Activated CD8-positive, alpha-beta memory T cell treated with anti-CD3 and anti-CD28 coated beads for 1 hour (primary cell): ENCODE measurements at places on chromosomes 7 and 10.

DNA sequence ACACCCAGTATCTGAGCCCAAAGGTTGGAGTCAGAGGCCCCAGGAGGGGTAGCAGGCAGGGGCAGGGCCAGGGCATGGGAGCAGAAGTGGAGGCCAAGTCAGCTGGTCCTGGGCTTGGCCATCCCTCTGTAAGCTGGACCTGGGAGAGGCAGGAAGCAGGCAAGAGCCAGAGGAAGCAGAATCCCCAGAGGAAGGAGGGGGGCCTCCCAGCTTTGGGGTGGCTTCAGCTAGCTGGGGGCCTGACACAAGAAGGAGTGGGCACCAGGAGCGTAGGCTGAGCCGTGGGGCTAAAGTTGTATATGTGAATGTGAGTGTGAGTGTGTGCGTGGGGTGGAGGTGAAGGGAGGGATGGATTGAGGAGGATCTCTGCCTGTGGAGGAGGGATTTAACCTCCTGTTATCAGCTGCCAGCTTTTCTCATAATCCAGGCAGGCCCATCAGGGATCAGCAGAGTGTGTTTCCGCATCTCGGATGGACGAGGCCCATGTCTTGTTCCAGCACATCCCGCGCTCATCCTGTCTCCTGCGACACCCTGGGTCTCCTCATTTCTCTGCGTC lies 54.0 kb downstream of the NEURL1 start:
- no peak for DNase-seq

DNA sequence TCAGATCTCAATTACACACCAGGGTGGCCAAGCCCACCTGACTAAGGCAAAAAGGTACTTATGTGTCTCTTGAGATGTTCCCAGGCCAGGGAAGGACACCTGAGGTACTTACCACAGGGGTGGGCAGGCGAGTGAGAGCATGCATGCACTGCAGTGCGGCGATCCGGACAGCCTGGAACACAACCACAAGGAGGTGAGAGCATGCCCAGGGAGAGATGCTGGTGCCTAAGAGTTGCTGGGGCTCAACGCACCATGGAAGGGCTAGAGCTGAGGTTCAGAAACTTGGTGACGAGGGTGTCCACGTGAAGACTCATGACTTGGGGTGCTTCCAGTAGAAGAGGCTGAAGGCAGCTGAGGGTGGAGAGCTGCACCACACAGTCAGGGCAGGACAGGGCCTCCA lies 13.1 kb downstream of the ZDHHC16 start:
- DNase-seq = no peak

- no peak for DNase-seq
Observed at GRCh38 chr7:92631067-92631849, 41.1 kb upstream of the FAM133B start.

- no peak for DNase-seq
Observed at GRCh38 chr10:4283846-4284610, 499.0 kb upstream of the KLF6 start.

DNA sequence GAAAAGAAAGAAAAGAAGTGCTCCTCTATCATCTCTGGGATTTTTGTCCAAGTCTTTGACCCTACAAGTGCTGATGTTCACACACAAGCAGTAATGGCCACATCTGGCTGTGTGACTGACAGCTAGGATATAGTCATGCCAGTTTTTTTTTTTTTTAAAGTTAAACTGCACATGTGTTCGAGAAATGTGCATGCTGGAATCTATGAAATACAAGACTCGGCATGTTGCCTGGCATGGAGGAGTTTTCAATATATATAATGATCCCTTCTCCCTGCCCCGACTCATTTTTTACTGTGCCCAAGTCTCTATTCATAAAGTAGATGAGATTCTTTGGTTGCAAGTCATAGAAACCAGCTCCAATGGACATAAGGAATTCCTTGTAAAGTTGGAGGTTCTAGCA lies 60.4 kb upstream of the FGFR2 start:
- no peak for DNase-seq

DNA sequence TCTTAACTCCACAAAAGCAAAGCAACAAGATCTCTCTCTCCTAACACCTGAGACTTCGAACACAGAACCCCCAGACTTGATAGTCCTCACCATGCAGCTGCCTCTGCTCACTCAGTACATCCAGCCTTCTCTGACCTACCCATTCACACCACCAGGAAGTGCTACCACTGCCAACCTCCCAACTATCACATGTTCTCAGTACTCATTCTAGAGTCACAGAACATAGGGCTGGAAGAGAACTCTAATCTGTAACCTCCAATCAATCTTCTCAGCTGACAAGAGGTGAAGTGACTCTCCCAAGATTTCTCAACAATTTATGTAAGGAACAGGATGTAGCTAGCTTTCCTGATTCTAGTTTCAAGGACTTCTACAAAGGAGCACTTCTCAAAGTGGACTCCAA lies 3.8 kb downstream of the NUDCD3 start:
- DNase-seq = no peak

GRCh38 chr7:4479367-4480039 lies 202.6 kb upstream of the FOXK1 start:
- DNase-seq = no peak

- DNase-seq = no peak
Observed at GRCh38 chr7:115924411-115924810, 106.2 kb downstream of the TFEC start.

GRCh38 chr7:105990727-105991453 lies 27.8 kb downstream of the CDHR3 start:
- no peak for DNase-seq

DNA sequence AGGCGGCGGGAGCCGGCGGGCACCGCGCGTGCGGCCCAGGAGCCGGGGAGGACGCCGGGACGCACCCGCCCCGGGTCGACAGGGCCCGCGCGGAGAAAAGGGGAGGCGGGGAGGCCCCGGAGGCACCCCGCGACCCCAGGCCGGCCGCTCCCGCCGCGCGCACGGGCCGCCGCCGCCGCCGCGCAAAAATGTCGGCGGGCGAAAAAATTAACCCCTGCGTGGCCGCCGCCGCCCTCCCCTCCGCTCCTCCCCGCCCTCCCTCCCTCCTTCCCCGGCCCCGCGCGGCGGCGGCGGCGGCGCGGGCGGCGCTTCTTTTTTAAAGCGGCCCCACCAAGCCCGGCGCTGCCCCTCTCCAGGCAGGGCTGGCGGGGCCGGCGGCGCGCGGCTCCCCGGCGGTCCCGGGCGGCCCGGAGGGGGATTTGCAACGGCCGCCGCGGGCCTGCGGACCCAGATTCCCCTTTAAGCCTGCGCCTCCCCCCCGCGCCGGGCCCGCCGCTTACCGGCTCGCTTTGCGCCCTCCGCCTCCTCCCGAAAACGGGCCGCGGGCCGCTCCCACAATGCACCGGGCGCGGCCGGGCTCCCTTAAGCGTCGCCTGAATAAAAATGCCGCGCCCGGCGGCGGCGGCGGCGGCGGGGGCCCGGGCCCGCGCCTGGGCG lies 465 bp downstream of the SEPHS1 start:
- DNase-seq = peak; percentile 27

- DNase-seq = no peak
Observed at GRCh38 chr10:126895214-126895781, 9.9 kb upstream of the DOCK1 start.

- DNase-seq = no peak
Observed at GRCh38 chr10:14801723-14802122, 27.0 kb upstream of the FAM107B start.

DNA sequence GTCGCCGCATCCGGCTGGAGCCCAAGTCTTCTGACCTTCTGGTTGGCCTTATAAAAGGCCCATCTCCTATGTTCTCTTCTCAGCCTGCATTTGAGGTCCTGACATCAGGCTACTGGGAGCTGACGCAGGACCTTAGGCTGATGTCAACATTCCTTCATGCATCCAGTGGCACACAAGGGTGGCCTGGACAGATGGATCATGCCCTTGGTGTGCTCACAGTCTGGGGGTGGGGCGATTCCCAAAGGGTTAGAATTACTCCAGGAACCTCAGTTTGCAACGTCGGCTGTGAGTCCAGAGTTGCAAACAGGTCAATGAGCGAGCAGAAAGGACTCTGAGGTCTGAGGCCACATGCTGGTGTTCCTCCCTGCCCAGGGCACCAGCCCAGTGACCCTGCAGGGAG lies 8.2 kb upstream of the CLIP2 start:
- no peak for DNase-seq

GRCh38 chr10:24115403-24115802 lies 93.5 kb upstream of the KIAA1217 start:
- DNase-seq = no peak

GRCh38 chr10:98076086-98076485 lies 45.7 kb upstream of the CRTAC1 start:
- no peak for DNase-seq

DNA sequence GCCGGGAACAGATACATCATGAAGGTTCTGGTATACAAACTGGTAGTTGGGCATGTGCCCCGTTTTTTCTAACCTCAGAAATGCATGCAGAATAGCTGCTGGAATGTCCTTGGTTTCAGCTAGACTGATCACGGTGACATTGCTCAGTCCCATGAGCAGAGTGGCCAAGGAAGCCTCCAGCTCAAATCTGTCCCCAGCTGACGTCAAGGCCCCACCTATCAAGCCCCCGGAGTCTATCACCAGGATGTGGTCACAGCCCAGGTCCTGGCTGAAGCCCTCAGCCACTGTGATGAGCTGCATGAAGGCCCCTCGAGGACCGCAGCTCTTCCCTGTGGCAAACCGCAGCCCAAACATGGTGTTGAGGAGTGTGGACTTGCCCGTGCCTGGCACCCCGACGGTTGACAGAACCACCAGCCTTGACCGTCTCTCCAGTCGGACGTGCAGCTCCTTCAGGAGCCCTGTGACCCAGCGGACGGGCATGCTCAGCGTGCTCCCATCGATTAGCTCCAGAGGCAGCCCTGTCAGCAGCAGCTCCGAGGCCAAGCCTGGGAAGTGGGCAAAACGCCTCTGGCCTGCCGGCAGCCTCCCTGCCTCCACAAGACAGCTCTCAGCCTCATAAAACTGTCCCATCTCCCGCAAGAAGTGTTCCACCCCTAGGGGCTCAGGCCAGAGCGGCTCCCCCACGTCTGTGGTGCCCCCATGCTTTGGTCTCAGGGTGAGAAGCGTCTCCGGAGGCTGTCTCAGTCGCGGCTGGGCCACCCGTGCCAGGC lies 7.8 kb upstream of the MRPS24 start:
- no peak for DNase-seq

DNA sequence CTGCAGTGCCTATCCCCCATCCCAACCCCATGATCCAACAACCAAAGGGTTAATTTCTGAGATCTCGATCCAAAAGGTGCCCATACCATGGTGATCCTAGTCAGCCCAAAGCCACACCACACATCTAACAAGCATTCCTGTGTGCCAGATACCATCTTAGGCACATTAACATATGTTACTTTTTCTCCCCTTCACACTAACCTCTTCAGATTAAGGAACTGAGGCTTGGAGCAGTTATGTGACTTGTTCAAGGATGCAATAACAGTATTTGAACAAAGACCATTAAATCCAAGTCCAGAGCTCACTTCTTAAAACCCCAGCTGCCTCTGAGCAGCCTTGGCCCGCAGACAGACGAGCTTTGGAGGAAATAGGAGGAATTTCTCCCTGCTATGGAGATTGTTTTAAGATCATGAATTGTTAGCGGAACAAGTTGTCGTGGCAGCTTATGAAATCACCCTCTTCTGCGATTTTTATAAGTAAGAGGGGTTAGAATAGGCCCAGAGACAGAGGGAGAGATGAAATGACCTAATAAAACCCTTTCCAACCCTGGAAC lies 327.2 kb downstream of the KCNMA1 start:
- DNase-seq = no peak
